Stimulated activated CD4-positive, alpha-beta T cell treated with anti-CD3 and anti-CD28 coated beads, Interleukin-12 subunit alpha, Interleukin-12 subunit beta, amount 100 ng/mL, for 4 hours (primary cell): ENCODE measurements at places on chromosomes 11 and 22.

GRCh38 chr22:47533961-47534803 is 771.7 kb downstream of the TBC1D22A start:
- no peak for DNase-seq

DNA sequence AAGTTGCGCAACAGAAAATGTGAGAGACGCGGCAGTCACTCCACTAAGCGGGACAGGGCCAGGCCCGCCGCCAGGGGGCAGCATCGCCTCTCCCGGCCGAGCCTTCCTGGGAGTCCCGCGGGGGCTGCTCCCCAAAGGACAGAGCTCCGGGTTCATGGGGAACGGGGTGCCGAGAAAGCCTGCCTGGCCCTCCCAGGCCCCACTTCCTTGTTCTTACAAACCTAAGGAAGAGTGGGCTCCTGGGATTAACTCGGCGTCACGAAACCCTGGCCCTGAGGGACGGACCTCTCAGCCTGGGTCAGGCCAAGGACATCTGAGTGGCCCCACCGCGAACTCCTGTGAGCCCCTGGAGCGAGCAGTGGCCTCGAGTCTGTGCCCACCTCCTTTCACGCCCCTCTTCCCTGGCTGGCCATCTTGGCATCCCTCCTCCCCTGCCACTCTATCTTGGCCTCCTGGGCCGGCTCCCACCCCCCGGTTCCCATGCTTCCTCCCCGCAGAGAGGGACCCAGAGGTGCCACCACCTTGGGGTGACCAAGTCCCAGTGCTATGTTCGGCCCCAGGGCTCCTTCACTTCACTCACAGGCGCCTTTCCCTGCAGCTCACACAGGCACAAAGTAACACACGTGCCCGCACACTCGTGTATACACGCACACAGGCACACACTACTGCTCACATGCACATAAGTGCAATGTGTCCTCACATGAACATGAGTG is 99.9 kb upstream of the FGF3 start:
- DNase-seq = peak; percentile 72

DNA sequence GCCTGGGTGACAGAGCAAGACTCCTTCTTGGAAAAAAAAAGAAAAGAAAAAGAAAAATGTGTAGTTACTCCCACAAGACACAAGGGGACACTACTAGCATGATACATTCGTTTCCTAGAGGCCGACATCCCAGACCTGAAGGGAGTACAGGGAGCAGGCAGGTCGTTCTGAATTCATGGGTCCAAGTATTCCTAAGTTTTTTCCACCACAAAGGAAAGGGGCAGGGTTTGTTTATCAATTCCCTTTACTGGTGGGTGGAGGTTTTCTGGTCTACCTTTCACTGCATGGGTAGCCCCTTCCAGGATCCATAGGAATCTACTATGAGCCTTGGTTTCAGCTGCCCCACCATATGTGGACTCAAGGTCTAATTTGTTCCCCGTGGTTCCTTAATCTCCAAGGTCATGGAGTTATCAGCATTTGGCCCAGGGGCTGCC is 11.8 kb downstream of the TIGD3 start:
- no peak for DNase-seq

DNA sequence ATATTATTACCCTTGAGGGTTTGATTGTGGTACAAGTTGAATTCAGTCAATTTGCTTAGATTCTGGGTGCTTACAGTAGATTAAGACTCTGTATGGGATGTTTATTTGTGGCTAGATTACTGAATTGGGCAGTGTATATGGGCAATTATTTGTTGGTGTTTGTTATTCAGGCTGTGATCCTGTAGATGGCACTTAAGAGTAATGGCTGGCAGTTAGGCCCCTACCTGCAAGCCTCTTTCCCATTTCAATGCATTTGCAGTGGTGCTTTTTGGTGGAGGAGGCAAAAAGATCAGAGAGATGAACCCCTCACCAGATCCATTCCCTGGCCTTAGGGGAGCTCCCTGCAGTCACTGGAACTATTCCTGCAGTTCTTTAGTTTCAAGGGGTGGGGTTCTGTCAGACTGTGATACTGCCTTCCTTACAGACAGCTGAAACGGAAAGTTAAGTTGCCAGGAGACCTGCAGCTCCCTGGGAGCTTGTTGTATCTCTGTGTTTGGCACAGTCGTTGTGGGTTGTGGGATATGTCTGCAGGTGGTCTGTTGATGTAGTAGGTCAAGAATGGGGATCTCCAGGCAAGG is 199.5 kb downstream of the AASDHPPT start:
- DNase-seq = no peak

DNA sequence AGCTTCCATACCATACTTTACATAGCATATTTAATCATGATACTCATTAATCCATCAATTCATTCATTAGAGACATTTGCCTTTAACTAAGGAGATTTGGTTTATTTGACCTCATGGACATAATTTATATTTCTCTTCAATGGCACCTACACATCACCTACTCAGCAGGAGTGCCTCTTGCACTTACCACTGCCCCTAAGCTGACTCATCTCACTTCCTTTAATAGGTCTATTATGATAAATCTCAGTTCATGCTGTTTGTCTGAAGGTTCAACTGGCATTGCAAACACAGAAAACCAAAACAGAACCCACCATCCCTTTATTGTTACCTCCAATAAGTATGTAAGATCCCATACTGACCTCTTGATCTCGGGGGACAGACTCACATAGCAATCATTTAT is 186.7 kb downstream of the LUZP2 start:
- no peak for DNase-seq

DNA sequence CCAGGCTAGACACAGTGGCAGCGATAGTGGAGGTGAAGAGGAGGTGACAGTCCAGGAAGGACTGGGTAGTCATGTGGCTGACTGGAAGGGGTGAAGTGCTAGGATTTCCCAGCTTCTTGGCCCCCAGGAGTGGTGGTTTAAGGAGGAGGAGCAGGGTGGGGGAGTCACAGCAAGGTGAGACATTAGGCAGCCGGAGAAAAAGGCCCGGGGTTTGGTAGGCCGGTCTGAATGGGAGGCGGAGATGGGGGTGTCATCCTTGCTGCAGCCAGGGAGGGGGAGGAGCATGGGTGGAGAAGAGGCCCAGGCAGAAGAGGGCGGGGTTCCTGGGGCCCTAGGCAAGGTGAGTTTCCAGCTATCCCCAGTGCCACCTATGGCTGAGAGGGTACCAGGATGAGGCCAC is 6.1 kb downstream of the SIPA1 start:
- no peak for DNase-seq

DNA sequence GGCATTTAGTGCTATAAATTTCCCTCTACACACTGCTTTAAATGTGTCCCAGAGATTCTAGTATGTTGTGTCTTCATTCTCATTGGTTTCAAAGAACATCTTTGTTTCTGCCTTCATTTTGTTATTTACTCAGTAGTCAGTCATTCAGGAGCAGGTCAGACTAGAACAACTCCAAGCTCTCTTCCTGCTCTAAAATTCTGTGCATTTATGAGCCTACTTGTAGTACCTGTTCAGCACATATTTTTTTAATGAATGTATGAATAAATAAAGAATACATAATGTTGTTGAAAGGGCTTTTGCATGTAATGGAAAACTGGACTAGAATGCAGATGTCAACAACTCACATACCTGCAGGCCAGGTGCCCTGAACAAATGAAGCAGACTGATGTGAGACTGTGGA is 13.7 kb upstream of the HEPHL1 start:
- DNase-seq = no peak

GRCh38 chr11:32333320-32333991 is 101.9 kb downstream of the WT1 start:
- peak; percentile 33 for DNase-seq

GRCh38 chr11:1458340-1459218 is 28.0 kb downstream of the MOB2 start:
- no peak for DNase-seq

DNA sequence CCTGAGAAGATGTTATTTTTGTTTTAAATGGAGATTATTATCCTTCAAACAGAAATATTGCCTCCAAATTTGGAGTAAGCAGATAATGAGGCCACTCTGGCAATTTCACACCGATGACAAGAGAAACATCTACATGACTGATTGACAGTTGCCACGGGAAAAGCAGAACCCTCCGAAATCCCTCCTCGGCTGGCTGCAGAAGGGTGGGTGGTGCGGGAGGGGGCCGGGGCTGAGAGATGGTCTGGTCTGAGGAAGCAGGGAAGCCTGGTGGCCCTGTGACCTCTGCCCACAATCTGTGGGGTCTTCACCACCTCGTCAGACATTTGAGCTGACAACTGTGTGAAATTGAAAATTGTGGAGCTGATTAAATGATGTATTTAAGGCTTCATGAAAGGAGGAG is 503.2 kb downstream of the MN1 start:
- no peak for DNase-seq

GRCh38 chr22:17243524-17243923 is 24.3 kb upstream of the ADA2 start:
- DNase-seq = no peak

- no peak for DNase-seq
Observed at GRCh38 chr11:118281284-118281683, 17.2 kb upstream of the MPZL2 start.

GRCh38 chr22:48659404-48659996 is 1168.2 kb downstream of the BRD1 start:
- DNase-seq = no peak

GRCh38 chr11:89163686-89164085 is 14.0 kb upstream of the TYR start:
- DNase-seq = no peak

- DNase-seq = no peak
Observed at GRCh38 chr11:20415432-20415831, 27.9 kb downstream of the PRMT3 start.

DNA sequence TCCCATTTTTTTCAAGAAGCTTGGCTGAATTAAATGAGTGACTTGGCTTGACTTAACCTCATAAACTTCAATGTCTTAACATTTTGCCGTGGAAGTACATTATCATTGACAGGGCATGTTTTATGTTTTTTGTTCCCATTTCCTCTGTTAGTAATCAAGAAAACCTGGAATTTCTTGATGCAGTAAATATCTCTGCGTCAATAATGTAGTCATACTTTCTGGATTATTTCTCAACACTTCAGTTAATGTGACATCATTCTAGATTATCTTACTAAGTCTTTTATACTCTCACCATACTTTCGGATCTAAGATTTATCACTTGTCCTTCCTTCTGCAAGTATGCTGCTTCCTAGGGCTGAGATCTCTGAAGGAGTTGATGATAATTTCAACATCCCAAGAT is 58.6 kb upstream of the PGR start:
- DNase-seq = no peak

- no peak for DNase-seq
Observed at GRCh38 chr11:8103909-8104308, 22.9 kb downstream of the TUB start.

- no peak for DNase-seq
Observed at GRCh38 chr11:102139081-102139498, 28.8 kb downstream of the YAP1 start.

DNA sequence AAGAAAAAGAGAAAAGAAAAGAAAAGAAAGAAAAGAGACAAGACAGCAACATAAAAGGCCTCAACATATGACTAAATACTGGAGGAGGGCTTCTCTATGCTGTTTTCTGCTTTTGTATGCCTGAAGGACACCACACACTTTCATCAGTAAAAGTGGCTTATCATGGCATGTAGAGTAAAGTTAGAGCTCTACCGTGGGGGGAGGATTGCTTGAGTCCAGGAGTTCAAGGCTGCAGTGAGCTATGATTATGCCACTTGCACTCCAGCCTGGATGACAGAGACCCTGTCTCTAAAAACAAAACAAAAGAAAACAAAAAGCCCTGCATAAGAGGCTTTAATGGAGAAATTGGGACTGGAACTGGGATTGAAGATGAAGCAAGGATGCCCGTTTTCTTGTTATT is 5.7 kb downstream of the PTS start:
- DNase-seq = no peak

GRCh38 chr11:121466063-121466794 is 13.5 kb upstream of the SORL1-AS1 start:
- DNase-seq = peak; percentile 29

- DNase-seq = no peak
Observed at GRCh38 chr11:127411283-127411682, 410.7 kb upstream of the KIRREL3 start.

DNA sequence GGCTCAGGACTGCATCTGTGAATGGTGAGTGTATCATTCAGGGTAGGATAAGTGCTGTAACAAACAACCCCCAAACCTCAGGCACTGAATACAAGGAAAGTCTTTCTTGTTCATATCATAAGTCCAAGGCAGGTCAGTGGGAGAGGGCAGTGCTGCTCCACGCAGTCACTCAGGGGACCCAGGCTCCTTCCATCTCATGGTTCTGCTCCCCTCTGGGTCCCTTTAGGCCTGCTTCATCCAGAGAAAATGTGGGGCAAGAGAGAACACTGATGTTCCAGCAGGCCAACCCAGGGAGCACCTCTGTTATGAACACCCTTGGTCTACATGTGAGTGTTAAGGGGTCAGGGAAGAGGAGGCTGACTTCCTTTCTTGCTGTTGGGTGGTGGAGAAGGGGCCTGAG is 187.8 kb downstream of the CHST1 start:
- no peak for DNase-seq

GRCh38 chr11:18617688-18618341 is 16.3 kb downstream of the SPTY2D1 start:
- DNase-seq = no peak

DNA sequence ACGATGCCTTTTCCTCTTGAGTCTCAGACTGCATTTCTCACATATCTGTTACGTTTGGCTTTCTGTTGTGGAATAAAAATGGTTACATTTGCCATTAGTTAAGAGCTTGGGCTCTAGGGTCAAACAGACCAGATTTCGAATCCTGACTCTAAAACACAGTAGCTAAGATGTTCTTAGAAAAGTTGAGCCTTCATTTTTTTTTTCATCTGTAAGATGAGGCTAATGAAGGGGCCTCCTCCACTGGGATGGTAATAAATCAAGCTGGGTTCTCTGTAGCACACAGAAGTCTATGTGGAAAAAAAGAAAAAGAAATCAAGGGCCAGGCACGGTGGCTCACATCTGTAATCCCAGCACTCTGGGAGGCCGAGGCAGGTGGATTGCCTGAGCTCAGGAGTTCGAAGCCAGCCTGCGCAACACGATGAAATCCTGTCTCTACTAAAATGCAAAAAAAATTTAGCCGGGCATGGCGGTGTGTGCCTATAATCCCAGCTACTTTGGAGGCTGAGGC is 49.9 kb upstream of the CAPRIN1 start:
- DNase-seq = no peak

DNA sequence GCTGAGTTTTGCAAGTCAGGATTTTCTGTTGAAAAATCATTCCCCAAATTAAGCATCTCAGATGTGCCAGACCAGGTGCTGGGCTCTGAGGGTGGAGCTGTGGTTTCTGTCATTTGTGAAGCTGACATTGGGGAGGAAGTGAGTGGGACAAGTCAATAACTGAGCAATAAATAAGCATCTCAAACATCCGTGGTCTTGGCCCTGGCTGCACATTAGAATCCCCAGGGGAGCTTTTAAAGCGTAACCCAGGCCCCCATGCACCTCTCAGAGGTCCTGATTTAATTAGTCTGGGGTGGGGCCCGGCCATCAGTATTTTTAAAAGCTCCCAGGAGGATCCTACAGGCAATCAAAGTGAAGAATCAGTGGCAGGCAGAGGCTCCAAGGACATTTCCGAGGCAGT is 420.0 kb downstream of the MN1 start:
- DNase-seq = no peak
